Activated T-helper 17 cell treated with anti-CD3 and anti-CD28 coated beads, Interleukin-2, amount 50 U/mL, for 72 hours (primary cell): ENCODE measurements at places on chromosomes 12 and 14.

DNA sequence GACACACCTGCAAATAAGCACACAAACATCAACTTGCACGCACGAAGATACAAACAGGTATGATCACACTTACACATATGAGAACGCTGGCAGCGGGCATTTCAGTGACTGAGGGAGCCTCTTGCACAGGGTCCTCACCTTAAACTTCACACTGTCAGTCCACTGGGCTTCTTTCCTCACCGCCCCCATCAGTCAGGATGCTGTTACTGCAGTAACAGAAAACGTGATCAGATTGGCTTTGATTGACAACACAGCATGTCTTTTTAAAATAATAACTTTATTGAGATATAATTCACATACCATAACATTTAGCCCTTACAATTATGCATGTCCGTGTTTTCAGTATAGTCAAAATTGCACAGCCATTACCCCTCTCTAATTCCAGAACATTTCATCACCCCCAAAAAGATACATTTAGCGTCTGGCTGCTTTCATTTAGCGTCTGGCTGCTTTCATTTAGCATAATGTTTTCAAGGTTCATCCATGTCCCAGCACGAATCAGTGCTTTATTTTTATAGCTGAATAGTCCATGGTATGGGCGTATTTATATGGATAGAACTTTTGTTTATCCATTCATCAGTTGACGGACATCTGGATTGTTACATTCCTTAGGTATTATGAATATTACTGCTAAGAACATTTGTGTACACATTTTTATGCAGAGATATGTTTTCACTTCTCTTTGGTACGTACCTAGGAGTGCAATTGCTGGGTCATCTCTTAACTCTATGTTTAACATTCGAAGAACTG lies 8.4 kb downstream of the CCDC197 start:
- H3K4me1 ChIP-seq, result peaks cover 24% of the 10 kb centered on the region
- H3K36me3 ChIP-seq, result no peaks in the 10 kb centered on the region
- no peaks in the 10 kb centered on the region for H3K27me3 ChIP-seq
- H3K27ac ChIP-seq, result no peak overlapping the region
- no peak overlapping the region for H3K4me3 ChIP-seq

DNA sequence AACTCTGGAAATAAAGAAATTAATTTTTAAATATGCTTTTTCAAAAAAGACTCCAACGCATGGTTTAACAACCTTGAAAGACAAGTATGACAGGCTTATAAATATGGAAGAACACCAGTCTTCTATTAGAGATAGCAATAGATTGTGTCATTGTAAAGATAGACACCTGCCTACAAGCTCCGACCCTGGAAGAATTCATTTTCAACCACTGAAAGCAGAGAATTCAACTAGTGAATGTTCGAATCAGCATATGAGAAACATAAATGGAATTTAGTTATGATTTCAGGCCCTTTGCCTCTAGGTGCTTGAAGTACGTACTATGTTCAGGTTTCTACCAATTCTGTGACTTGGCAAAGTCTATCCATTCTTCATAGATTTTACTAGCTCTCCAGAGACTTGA lies 244.5 kb downstream of the DPY19L2 start:
- H3K36me3 ChIP-seq, result no peaks in the 10 kb centered on the region
- ATAC-seq, result no peak
- no peaks in the 10 kb centered on the region for H3K4me1 ChIP-seq
- no peak overlapping the region for H3K4me3 ChIP-seq
- H3K27ac ChIP-seq, result no peak overlapping the region
- peaks cover 11% of the 10 kb centered on the region for H3K27me3 ChIP-seq

GRCh38 chr14:100587086-100587762 lies at the start of gene BEGAIN:
Gene BEGAIN, minus strand, starts transcription at chr14:100587417. Its CDS starts 127 bp downstream, at chr14:100587290.
- ATAC-seq, result peak; percentile 54
- H3K27ac ChIP-seq, result no peak within 1 kb of the TSS
- no peaks in the 10 kb centered on the region for H3K4me1 ChIP-seq
- peaks cover 16% of the 10 kb centered on the region for H3K27me3 ChIP-seq

GRCh38 chr14:102487204-102487577 lies 22.4 kb downstream of the ANKRD9 start:
- no peak overlapping the region for H3K27ac ChIP-seq
- ATAC-seq, result no peak
- no peaks in the 10 kb centered on the region for H3K4me1 ChIP-seq
- no peak overlapping the region for H3K4me3 ChIP-seq
- H3K36me3 ChIP-seq, result no peaks in the 10 kb centered on the region
- H3K27me3 ChIP-seq, result no peaks in the 10 kb centered on the region

- peaks cover 30% of the 10 kb centered on the region for H3K36me3 ChIP-seq
- H3K27ac ChIP-seq, result no peak overlapping the region
- H3K4me3 ChIP-seq, result no peak overlapping the region
- no peak for ATAC-seq
Observed at GRCh38 chr12:49276304-49277290, 11.7 kb downstream of the TUBA1C start.

GRCh38 chr14:55681096-55681495 lies 101.1 kb downstream of the KTN1 start:
- H3K27ac ChIP-seq, result peak overlapping the region; percentile 5
- H3K27me3 ChIP-seq, result no peaks in the 10 kb centered on the region
- H3K4me3 ChIP-seq, result no peak overlapping the region
- no peaks in the 10 kb centered on the region for H3K4me1 ChIP-seq
- ATAC-seq, result no peak

GRCh38 chr12:117872546-117873169 lies 96.1 kb downstream of the KSR2 start:
- H3K27me3 ChIP-seq, result peaks cover 4% of the 10 kb centered on the region
- H3K4me1 ChIP-seq, result peaks cover 11% of the 10 kb centered on the region
- no peak overlapping the region for H3K4me3 ChIP-seq
- no peaks in the 10 kb centered on the region for H3K36me3 ChIP-seq
- no peak for ATAC-seq

DNA sequence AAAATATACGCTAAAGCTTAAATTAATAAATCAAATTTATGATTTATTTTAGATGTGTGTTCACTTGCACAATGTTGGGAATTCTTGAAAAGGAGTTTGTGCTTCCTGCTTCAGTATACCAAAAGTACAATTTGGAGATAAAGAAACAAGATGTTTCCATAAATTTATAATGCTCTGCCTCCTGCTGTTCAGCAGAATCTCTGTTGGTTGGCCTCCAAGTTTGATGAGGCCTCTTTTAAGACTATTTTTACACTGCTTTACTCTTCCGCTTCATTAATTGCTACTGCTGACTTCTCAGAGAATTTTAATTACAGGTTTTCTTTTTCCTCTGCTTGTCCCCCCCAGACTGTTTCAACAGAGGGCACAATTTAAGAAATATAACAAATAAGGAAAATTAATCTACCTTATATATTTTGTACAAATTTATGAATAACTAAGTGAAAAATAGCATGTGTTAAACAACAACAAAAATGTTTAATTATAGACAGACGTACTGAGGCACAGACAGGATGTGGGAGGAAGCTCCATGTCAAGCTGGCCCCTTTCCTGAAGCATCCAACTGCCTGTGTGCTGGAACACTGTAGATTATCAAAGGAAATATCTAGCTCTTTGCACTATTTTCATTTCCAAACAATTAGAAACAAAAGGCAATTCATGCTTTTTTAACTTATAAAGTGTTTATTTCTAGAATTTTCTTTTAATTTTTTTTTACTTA lies 83.9 kb downstream of the PIK3C2G start:
- no peaks in the 10 kb centered on the region for H3K27me3 ChIP-seq
- no peak for ATAC-seq
- no peak overlapping the region for H3K4me3 ChIP-seq
- H3K36me3 ChIP-seq, result no peaks in the 10 kb centered on the region
- no peak overlapping the region for H3K27ac ChIP-seq

DNA sequence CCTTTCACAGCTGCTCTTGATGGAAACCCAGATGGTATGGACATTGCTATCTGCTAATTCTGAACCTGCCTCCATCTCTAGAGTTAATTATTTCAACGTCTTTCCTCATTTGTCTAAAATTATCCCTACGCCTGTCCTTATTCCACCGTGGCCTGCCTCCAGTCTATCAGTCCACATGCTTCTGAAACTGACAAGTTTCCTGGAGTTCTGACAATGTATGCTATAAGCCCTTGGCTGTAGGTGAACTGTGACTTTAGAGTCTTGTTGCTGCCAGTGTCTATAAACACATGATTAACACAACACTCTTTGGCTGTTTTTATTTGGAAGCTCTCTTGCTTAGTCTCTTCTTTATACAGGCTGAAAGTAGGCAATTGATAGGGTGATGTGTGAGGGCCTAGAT lies 1052.9 kb downstream of the TMTC2 start:
- no peak overlapping the region for H3K27ac ChIP-seq
- ATAC-seq, result no peak
- H3K4me3 ChIP-seq, result no peak overlapping the region
- no peaks in the 10 kb centered on the region for H3K4me1 ChIP-seq
- H3K36me3 ChIP-seq, result no peaks in the 10 kb centered on the region

- no peak overlapping the region for H3K27ac ChIP-seq
- H3K27me3 ChIP-seq, result no peaks in the 10 kb centered on the region
- no peaks in the 10 kb centered on the region for H3K36me3 ChIP-seq
- no peak overlapping the region for H3K4me3 ChIP-seq
- no peaks in the 10 kb centered on the region for H3K4me1 ChIP-seq
Observed at GRCh38 chr12:16579041-16579440, 26.9 kb downstream of the LMO3 start.

DNA sequence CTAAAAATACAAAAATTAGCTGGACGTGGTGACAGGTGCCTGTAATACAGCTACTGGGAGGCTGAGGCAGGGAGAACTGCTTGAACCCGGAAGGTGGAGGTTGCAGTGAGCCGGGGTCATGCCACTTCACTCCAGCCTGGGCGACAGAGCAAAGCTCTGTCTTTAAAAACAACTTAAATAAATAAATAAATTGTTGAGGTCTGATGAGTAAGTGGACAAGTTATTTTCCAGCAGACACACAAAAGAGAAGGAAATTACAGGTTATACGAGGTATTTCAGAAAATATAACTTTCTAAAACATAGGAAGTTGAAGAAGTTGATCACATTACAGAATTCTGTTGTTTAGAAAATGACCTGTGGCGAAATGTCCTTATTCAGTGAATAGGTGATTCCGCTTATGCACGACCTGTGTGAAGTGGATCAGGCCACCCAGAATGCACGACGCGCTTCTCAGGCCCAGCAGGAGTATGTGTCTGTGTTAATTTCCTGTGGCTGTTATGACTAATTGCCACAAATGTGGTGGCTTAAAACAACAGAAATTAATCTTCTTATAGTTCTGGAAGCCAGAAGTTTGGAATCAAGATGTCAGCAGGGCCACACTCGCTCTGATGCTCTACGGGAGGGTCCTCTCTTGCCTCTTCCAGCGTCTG lies 38.1 kb downstream of the P2RX7 start:
- H3K27me3 ChIP-seq, result no peaks in the 10 kb centered on the region
- no peak overlapping the region for H3K4me3 ChIP-seq
- peak; percentile 71 for ATAC-seq
- H3K4me1 ChIP-seq, result no peaks in the 10 kb centered on the region
- peaks cover 11% of the 10 kb centered on the region for H3K36me3 ChIP-seq

DNA sequence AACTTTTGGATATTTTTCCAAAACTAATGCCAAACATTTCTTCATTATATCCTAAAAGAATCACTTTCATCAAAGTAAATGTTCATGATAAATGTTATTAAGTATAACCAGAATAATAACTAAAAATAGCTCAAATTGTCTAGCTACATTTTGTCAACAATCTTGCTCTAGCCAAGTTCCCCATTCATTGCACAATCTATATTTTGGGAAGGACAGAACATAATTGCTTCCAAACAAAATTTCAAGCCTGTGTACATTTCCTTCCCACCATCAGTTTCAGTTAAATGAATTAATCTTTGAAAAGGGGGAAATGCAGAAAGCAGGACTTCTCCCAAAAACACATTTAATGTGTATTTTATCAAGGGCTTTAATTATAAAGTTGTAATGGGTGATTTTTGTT lies 98.0 kb upstream of the PLEKHG7 start:
- no peaks in the 10 kb centered on the region for H3K27me3 ChIP-seq
- no peak for ATAC-seq
- H3K4me3 ChIP-seq, result peak overlapping the region; percentile 5
- peaks cover 39% of the 10 kb centered on the region for H3K4me1 ChIP-seq
- H3K27ac ChIP-seq, result no peak overlapping the region
- H3K36me3 ChIP-seq, result peaks cover 29% of the 10 kb centered on the region

DNA sequence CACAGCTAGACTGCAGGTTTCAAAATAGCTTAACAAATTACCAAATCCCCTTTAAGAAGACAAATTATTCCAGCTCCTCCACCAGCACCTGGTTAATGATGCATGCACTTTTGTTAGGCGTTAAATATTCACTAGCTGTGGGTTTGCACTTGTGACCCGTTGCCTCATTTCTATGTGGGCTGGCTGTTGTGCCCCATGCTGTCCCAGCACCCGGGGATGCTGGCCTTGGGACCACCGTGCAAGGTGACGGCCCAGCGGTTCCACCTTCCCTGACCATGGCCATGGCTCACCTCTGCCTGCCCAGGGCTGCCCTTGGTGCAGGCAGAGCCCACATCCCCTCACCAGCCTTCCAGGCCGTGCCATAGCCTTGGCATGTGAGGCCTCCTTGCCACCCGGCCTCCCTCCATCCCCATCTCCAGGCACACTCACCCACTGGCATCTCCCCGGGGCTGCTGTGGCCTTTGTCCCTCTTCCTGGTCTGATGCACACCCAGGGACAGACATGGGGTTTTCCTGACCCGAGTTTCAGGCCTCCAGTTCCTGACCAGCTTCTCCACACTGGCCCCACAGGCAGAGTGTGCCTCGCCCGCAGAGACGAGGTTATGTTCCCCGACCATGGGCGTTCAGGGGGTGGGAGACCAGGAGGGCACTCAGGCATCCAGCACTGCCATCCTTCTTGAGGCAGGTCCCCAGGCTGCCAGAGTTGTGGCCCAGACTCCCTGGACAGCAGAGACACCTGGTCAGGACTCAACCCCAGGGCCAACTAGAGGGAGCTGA lies 20.3 kb upstream of the C14orf180 start:
- H3K27me3 ChIP-seq, result peaks cover 9% of the 10 kb centered on the region
- no peaks in the 10 kb centered on the region for H3K36me3 ChIP-seq
- H3K27ac ChIP-seq, result no peak overlapping the region
- H3K4me3 ChIP-seq, result no peak overlapping the region
- no peak for ATAC-seq
- no peaks in the 10 kb centered on the region for H3K4me1 ChIP-seq

- peaks cover 44% of the 10 kb centered on the region for H3K36me3 ChIP-seq
- H3K4me3 ChIP-seq, result peak overlapping the region; percentile 90
- peak overlapping the region; percentile 95 for H3K27ac ChIP-seq
- no peaks in the 10 kb centered on the region for H3K27me3 ChIP-seq
- ATAC-seq, result no peak
- peaks cover 16% of the 10 kb centered on the region for H3K4me1 ChIP-seq
Observed at GRCh38 chr14:75279763-75280290, 1.2 kb downstream of the FOS start.

- no peak overlapping the region for H3K27ac ChIP-seq
- no peaks in the 10 kb centered on the region for H3K27me3 ChIP-seq
- no peak overlapping the region for H3K4me3 ChIP-seq
- H3K36me3 ChIP-seq, result peaks cover 66% of the 10 kb centered on the region
- no peak for ATAC-seq
Observed at GRCh38 chr12:106434526-106434925, 77.0 kb downstream of the POLR3B start.

GRCh38 chr12:94207467-94207848 lies 59.1 kb downstream of the PLXNC1 start:
- peak overlapping the region; percentile 80 for H3K4me3 ChIP-seq
- H3K27ac ChIP-seq, result peak overlapping the region; percentile 97
- H3K27me3 ChIP-seq, result no peaks in the 10 kb centered on the region
- ATAC-seq, result no peak

GRCh38 chr14:75267141-75267721 lies 11.4 kb upstream of the FOS start:
- peaks cover 9% of the 10 kb centered on the region for H3K4me1 ChIP-seq
- H3K36me3 ChIP-seq, result no peaks in the 10 kb centered on the region
- ATAC-seq, result no peak
